ENCODE measurements at places on chromosomes 6 and 20.

- no peak for DNase-seq
These were observed 163.6 kb downstream of the JARID2 start for GRCh38 chr6:15409301-15410125.

DNA sequence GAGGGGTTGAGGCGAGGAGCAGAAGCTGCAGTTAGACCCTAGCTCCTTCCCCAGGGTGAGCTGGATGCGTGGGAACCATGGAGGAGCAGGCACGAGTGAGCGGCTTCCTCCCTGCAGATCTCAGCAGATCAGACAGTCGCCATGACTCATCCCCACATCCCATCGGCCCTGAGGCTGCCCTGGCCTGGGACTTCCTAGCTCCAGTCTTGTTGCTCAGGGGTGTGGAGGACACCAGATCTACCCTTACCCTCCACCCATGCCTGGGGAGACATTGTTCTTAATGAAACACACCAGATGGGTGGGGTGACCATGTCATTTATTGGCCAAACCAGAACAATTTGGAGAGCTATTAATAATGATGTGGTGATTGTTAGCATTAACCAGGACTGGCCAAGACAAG, 36.3 kb upstream of the TGM2 start:
- no peak for DNase-seq

- no peak for DNase-seq
These were observed 109.9 kb upstream of the ASF1A start for GRCh38 chr6:118783931-118784550.

DNA sequence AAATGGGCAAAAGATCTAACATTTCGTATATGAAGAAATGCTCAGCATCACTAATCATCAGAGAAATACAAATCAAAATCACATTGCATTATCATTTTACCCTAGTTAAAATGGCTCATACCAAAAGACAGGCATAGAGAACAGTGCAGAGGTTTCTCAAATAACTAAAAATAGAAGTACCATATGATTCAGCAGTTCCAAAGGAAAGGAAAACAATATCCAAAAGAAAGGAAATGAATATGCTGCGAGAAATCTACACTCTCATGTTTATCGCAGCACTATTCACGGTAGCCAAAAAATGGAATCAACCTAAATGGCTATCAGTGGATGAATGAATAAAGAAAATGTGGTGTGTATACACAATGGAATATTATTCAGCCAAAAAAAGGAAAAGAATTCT, 63.5 kb downstream of the VTA1 start:
- no peak for DNase-seq

DNA sequence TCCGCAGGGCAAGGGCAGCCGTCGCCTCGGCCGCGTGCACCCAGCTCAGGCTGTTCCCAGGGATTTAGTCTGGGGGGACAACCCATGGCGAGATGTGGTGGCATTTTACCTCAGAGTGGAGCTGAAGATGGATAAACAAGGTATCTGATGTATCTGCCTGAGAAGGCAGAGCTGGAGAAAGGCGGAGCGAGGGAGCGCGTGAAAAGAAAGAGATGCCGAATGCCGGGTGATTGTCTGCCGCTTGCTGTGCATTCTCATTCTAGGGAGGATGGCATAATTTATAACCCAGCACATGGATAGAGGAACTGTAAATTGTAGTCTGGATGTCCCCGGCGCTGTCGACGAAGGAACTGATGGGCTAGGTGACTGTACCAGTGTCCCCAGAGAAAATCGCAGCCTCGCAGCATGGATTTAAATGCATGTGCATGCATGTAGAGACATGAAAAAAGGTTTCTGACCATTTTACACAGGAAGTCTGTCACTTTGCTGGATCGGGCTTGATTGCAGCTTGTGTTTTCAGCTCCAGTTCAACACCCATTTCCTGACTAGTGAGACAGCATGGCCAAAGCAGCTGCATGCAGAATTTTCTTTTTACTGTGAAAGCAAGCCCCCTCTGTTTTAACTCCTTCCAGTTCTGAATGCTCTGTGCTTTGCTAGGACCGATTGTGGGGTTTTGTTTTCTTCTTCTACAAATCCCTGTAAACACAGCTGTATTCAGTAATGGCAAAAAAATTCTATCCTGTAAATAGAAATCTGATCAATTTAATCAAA, 149.7 kb downstream of the PRL start:
- DNase-seq, result no peak

GRCh38 chr20:38674765-38675133, 49.5 kb upstream of the SLC32A1 start:
- no peak for DNase-seq
